Breast epithelium (tissue), 4 donors: ENCODE measurements at places on chromosomes 16 and 17.

DNA sequence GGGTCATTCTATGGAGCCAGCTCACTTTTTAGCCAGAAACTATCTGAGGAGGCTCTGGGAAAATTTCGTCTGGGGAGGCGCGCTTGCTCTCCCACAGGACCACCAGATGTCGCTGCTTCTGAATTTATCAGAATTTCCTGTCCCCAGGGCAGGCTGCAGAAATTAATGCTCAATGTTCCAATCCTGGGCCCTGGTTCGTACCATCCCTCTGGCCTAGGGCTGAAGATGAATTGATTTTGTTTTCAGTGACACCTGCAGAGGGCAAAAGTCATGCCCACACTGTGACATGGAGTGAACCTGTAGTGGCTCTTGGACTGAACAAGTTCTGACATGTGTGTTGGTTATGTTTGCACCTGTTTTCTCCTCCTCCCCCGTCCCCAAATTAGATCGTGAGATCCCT lies 482.6 kb downstream of the NPIPA7 start:
- peak; percentile 18 for DNase-seq

GRCh38 chr17:43344685-43345084 lies 54.1 kb upstream of the ARL4D start:
- DNase-seq = no peak

DNA sequence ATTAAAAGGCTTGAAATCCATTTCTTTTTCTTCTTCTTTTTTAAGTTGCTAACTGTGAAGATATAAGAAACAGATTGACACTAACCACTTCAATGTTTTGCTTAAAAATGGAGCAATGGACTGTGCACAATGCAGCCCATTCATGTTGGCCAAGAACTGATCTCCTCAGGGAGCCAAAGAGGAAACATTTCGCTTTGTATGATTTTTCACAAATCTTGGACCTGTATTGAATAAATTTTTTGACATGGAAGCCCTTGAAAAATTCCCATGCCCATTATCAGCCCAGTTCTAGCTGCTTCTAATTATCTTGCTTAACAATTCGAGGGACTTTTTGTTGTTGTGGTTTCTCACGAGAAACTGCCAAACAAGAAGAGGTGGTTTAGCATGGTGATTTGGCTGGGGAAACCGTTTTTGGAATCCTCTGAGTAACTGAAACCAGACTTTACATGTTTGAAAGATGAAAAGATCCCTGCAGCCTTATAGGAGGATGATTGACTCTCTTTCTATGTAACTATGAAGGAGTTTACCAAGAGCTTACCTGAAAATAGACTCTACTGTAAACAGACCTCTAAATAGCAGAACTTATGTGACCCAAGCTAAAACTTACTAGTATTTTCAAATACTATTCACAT lies 1389.4 kb upstream of the GOT2 start:
- no peak for DNase-seq

GRCh38 chr16:49994006-49994405 lies 31.0 kb upstream of the CNEP1R1 start:
- no peak for DNase-seq
